ENCODE measurements at places on chromosomes 3 and 15.

GRCh38 chr15:26372706-26373105 is 400.2 kb downstream of the GABRB3 start:
- DNase-seq: no peak
- no peaks in the 10 kb centered on the region for H3K27me3 ChIP-seq
- H3K4me1 ChIP-seq: no peaks in the 10 kb centered on the region
- no peak overlapping the region for H3K4me3 ChIP-seq
- H3K36me3 ChIP-seq: no peaks in the 10 kb centered on the region

DNA sequence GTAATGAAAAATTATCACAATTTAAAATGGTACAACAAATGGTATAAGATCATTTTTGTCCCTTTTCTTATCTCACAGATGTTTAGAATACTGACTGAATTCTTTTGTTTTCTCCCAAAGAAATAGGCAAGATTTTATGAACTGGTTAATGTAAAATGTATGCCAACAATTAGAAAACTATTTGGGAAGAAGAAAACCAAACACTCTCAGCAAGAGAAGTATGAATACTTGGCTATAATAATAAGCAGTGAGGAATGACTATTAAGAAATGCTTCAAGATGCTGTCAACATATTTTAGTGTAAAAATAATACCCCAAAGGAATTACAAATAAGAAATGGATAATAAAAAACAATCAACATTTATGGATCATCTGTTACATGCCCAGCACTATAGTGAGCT is 18.5 kb downstream of the SHQ1 start:
- no peak overlapping the region for H3K4me3 ChIP-seq
- no peaks in the 10 kb centered on the region for H3K4me1 ChIP-seq
- H3K27ac ChIP-seq: no peak overlapping the region
- H3K36me3 ChIP-seq: peaks cover 10% of the 10 kb centered on the region
- H3K27me3 ChIP-seq: no peaks in the 10 kb centered on the region

GRCh38 chr3:131658771-131659170 is 156.0 kb upstream of the MRPL3 start:
- H3K4me1 ChIP-seq: no peaks in the 10 kb centered on the region
- no peaks in the 10 kb centered on the region for H3K27me3 ChIP-seq
- H3K27ac ChIP-seq: no peak overlapping the region
- no peak overlapping the region for H3K4me3 ChIP-seq

DNA sequence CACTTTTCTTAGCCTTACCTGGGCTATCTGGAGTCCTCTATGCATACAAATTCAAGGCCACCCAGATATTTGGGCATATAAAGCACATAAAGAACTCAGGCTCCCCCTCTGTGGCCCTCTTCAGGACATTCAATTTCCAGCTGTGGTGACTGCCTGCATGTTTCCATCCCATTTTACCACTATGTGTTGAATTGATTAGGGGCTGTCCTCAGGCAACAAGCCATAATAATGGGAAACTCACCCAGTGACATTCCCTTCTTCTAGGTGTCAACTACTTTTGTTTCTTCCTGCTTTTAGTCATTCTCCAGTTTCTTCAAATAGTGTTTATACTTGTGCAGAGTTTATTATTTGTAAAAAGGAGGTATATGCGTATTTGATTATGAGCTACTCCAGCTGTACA is 18.0 kb downstream of the NRG4 start:
- H3K36me3 ChIP-seq: no peaks in the 10 kb centered on the region
- DNase-seq: no peak
- H3K4me3 ChIP-seq: no peak overlapping the region
- H3K27me3 ChIP-seq: no peaks in the 10 kb centered on the region
- no peaks in the 10 kb centered on the region for H3K4me1 ChIP-seq

DNA sequence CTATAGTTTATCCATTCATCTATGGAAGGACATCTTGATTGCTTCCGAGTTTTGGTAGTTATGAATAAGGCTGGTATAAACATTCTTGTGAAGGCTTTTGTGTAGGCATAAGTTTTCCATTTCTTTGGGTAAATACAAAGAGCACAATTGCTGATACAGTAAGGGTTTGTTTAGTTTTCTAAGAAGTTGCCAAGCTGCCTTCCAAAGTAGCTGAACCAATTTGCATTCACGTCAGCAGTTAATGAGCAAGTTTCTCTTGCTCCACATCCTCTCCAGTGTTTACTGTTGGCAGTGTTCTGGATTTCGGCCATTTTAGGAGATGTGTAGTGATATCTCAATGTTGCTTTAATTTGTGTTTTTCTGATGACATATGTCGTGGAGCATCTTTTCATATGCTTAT is 34.2 kb downstream of the GABRA5 start:
- H3K4me1 ChIP-seq: no peaks in the 10 kb centered on the region
- H3K4me3 ChIP-seq: no peak overlapping the region
- H3K36me3 ChIP-seq: no peaks in the 10 kb centered on the region

- H3K27ac ChIP-seq: no peak overlapping the region
- no peak overlapping the region for H3K4me3 ChIP-seq
- H3K27me3 ChIP-seq: no peaks in the 10 kb centered on the region
- no peaks in the 10 kb centered on the region for H3K4me1 ChIP-seq
- H3K36me3 ChIP-seq: no peaks in the 10 kb centered on the region
Observed at GRCh38 chr3:16060945-16061344, 113.5 kb upstream of the GALNT15 start.

GRCh38 chr3:138359148-138359918 is 11.0 kb downstream of the MRAS start:
- no peak for DNase-seq
- H3K4me1 ChIP-seq: no peaks in the 10 kb centered on the region
- no peak overlapping the region for H3K27ac ChIP-seq
- H3K4me3 ChIP-seq: no peak overlapping the region

DNA sequence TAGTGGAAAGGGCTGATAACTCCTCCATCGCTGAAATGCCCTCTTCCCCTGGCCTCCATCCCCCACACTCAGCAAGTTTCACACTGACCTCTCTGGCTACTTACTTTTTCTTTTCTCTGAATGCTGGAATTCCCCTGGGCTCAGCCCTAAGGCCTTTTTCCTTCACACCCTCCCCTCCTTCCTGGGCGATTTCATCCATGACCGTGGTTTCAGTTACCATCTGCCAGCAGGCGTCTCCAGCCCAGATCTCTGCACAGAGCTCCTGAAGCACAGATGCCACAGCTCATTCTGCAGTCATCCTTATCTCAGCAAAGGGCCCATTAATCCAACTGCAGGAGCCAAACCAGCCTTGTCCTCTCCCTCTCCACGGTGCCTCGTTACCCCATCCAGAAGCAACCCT is 114.0 kb downstream of the RFTN1 start:
- no peak overlapping the region for H3K4me3 ChIP-seq
- H3K4me1 ChIP-seq: no peaks in the 10 kb centered on the region
- DNase-seq: no peak
- H3K27ac ChIP-seq: no peak overlapping the region
- no peaks in the 10 kb centered on the region for H3K27me3 ChIP-seq

DNA sequence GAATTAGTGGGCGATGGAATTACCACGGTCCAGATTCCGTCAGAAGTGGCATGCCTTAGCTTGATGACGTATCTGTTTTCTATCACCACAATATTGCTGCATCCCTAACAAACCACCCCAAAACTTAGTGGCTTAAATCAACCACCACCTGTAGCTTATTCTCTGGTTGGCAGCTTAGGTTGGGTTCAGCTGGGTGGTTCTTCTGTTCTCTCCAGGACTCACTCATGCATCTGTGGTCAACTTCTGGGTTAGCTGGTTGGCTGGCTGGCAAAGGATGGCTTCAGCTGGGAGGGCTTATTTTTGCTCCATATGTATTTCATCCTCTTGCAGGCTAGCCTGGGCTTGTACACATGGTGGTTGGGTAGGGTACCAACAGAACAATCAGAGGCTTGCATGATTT is 288.8 kb upstream of the LRRFIP2 start:
- no peaks in the 10 kb centered on the region for H3K4me1 ChIP-seq
- DNase-seq: no peak
- peaks cover 33% of the 10 kb centered on the region for H3K27me3 ChIP-seq
- no peaks in the 10 kb centered on the region for H3K36me3 ChIP-seq

DNA sequence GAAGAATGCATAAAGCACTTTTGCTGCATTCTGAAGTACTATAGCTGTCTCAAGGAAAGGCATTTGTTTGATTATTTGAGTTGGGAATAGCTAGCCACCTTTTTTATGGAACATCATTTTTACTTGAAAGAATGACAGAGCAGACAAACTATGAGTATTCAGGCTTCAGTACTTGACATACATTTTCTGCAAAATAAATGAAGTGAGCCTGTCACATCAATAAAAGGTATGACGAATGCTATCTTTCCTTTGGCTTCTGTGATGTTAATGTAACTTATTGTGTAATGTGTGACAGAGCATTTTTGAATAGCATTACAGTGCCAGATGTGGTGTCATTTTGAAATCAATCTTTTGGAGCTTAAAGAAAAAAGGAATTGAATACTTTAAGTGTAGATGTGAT is 440.3 kb upstream of the ONECUT1 start:
- H3K27ac ChIP-seq: no peak overlapping the region
- H3K36me3 ChIP-seq: no peaks in the 10 kb centered on the region
- no peak for DNase-seq
- H3K4me3 ChIP-seq: no peak overlapping the region
- H3K27me3 ChIP-seq: no peaks in the 10 kb centered on the region

DNA sequence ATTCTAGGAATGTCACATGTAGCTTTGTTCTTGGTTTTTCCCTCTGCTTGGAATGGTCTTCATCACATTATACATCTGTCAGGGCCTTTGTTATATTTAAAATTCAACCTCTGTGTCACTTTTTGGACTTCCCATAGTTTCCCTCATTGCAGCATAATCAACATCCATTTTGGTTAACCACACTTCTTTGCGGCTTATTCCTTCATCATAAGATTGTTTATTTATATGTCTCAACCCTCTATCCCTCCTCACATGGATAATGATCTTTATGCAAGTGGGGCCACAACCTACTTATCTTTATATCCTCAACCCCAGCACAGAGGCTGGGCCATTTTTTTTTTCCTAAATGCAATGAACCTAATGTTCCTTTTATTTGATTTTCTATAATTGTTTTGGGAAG is 260.0 kb upstream of the THBS1 start:
- no peak for DNase-seq
- no peak overlapping the region for H3K4me3 ChIP-seq
- peaks cover 2% of the 10 kb centered on the region for H3K27me3 ChIP-seq
- no peaks in the 10 kb centered on the region for H3K36me3 ChIP-seq

DNA sequence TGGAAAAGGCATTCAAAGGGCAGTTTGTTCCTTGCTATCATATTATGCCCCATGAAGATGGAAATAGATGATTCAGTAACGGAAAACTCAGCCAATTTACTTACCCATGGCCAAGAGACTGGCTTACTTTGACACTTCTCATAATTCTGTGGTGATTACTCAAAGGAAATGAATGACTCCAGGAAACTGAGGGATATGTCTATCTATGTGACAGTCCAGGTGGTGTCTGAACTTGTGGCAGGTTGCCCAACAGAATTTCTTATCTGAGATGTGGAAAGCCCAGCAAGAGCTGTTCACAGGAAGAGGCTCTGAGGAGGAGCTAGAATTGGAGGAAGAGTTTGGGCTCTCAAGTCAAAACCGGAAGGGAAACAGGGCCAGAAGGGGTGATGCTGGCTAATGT is 91.2 kb downstream of the KCNAB1 start:
- no peak overlapping the region for H3K27ac ChIP-seq
- DNase-seq: no peak
- H3K27me3 ChIP-seq: no peaks in the 10 kb centered on the region
- H3K4me1 ChIP-seq: no peaks in the 10 kb centered on the region

- DNase-seq: no peak
- peaks cover 43% of the 10 kb centered on the region for H3K4me1 ChIP-seq
- no peaks in the 10 kb centered on the region for H3K36me3 ChIP-seq
- H3K27ac ChIP-seq: no peak overlapping the region
Observed at GRCh38 chr3:13192471-13193213, 119.4 kb upstream of the IQSEC1 start.

DNA sequence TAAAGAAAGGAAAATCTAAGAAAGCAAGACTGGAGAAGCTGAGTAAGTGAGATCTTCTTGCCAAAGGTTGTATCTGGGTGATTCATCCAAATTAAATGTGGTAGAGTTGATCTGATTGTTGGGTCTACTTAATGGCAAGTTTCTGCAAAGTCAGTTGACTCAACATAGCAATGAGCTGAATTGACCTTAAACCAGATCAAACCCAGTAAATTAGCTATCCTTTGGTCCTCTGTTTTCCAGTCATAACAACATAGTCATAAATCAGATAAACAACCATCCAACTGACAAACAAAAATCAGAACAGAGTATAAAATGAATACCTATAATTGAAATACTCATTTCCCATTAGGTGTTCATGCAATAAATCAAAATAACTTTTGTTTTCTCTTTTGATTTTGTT is 142.6 kb upstream of the CFAP20DC start:
- H3K27me3 ChIP-seq: peaks cover 2% of the 10 kb centered on the region
- DNase-seq: no peak
- no peaks in the 10 kb centered on the region for H3K36me3 ChIP-seq
- no peak overlapping the region for H3K27ac ChIP-seq
- H3K4me3 ChIP-seq: no peak overlapping the region

- H3K4me3 ChIP-seq: no peak overlapping the region
- DNase-seq: no peak
- no peak overlapping the region for H3K27ac ChIP-seq
Observed at GRCh38 chr15:57503051-57503702, 88.5 kb upstream of the MYZAP start.

GRCh38 chr15:49723981-49724380 is 103.1 kb downstream of the DTWD1 start:
- no peaks in the 10 kb centered on the region for H3K4me1 ChIP-seq
- no peaks in the 10 kb centered on the region for H3K27me3 ChIP-seq

GRCh38 chr3:177039490-177040274 is 157.6 kb downstream of the TBL1XR1 start:
- peaks cover 62% of the 10 kb centered on the region for H3K36me3 ChIP-seq
- H3K27me3 ChIP-seq: no peaks in the 10 kb centered on the region
- no peak overlapping the region for H3K27ac ChIP-seq
- H3K4me1 ChIP-seq: peaks cover 9% of the 10 kb centered on the region
- H3K4me3 ChIP-seq: no peak overlapping the region

- H3K27ac ChIP-seq: no peak overlapping the region
- H3K4me1 ChIP-seq: peaks cover 31% of the 10 kb centered on the region
- DNase-seq: no peak
- no peak overlapping the region for H3K4me3 ChIP-seq
- H3K27me3 ChIP-seq: no peaks in the 10 kb centered on the region
Observed at GRCh38 chr3:42605546-42606173, 5.2 kb downstream of the NKTR start.

- H3K27me3 ChIP-seq: no peaks in the 10 kb centered on the region
- no peak for DNase-seq
- no peak overlapping the region for H3K4me3 ChIP-seq
Observed at GRCh38 chr15:25893596-25893995, 30.5 kb upstream of the ATP10A start.

DNA sequence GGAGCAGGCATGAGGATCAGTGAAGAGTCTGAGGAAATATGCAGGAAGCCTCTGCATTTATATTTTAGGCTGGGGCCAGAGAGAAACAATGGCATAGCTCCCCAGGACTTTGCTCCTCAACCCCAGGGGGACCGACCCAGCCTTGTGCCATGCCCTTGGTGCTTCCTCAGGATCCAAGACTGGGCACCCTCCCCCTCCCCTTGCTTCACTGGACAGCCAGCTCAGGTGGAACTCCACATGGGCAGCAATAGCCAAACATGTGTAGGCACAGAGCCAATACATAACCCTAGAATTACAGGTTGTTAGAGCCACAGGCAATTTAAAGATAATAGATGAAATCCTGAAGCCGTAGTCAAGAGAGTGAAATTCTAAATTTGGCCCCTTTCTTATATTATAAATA is 73.0 kb upstream of the ETV5 start:
- H3K27me3 ChIP-seq: no peaks in the 10 kb centered on the region
- H3K36me3 ChIP-seq: no peaks in the 10 kb centered on the region
- no peak overlapping the region for H3K27ac ChIP-seq
